ENCODE measurements at places on chromosomes 7 and 10.
A peak's percentile ranks its signal among the peaks of the same experiment; 100 is the strongest.

- peak; percentile 7 for DNase-seq
Observed at GRCh38 chr7:44449584-44449928, 40.9 kb downstream of the NUDCD3 start.

- no peak for DNase-seq
Observed at GRCh38 chr10:132355297-132355696, 23.3 kb downstream of the LRRC27 start.

DNA sequence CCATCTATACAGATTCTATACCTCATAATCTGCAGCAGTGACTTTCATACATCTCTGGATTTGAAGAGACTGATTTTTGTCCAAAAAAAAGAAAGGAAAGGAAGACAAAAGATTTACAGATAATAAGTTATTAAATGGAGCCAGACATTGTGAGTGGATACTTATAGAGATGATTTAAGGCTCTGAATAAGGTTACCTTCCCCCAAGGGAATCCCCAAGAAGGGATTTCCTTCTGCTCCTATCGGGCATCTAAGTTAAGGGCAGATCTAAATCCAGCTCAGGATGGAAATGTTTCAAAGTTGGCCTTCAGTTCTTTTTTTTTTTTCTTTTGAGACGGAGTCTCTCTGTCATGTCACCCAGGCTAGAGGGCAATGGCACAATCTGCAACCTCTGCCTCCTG lies 97.6 kb downstream of the ST8SIA6 start:
- no peak for DNase-seq

- DNase-seq = no peak
Observed at GRCh38 chr10:1661416-1661815, 75.9 kb downstream of the ADARB2 start.

DNA sequence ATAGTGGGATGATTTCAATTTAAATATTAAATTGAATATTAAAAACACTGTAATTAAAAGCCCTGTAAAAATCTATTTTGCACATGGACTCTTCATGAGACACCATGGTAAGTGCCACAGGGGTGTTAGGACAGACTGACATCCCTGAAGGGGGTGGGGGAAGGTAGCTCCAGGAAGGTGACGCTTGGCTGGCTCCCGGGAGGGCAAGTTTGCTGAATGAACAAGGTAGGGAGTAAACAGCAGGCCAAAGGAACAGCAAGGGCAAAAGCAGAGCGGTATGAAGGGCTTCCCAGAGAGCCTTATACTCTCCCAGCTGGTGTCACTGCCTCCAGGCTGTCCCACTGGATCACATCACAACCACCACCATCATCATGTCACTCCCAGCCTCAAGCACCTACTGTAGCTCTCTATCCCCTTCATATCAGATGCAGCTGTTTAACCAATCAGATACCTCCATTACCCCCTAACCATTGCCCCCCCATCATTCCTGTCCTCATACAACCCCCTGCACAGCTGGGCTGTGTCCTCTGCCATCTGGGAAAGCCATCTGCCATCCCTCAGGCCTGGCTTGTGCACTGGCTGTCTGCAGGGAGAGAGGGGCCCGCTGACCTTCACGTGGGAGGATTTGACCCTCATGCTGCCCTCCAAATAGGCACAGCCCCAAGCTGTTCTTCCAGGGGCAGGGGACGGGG lies 19.5 kb downstream of the HSPA12A start:
- no peak for DNase-seq

DNA sequence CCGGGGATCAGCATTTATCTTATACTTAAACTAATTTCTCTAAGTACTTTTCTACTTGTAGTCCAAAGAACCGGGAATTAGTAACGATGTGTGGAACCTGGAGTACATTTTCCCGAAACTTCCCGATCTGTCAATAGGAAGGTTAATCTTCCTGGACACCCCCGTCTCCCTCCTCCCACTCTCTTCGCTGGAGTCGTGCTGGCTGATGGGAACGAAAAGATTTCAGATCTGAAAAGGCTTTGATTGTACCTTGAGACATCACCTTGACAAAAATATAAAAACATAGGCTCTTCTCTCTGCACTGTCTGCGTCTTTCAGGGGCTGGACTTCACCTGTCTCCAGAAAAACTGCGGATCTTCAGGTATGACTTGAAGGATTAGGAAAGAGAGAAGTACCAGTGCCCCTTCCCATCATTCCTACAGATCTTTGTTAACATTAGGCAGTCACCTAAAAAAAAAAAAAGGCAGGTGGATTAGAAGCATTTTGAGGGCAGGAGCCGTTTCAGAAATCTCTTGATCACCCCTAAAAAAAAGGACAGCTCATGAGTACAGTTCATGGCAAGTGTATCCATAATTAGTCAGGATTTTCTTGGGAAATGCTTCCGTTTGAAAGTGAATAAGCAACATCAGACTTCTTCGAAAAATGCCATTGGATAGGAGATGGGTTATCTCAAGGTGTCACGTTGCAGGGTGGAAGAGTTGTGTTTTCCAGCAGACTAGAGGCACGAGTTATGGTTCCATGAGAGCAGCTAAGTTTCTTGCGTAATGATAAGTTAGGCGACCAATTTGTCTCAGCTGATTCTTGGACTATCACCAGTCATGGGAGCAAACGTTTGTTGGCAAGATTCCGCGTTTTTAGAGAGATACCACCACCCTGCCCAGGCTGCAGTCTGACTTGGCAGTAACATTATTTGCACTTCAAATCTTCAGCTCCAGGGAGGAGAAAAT lies 7.8 kb upstream of the BAMBI start:
- no peak for DNase-seq

DNA sequence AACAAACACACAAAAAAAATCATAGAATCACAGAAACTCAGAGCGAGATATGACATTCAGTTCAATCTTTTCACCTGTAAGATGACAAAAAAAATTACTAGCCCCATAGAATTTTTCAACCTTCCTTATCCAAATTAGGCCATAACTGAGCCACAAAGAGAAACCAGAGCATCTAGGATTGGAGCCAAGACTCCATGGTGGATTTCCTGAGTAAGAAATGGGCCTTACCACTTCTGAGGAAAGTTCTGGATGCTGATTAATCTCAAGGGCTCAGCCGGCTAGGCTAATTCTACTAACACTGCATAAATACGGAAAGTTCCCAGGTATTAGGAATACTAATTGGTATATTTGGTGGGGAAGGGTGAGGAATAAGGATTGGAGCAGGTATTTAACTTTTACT lies 16.8 kb downstream of the LIPM start:
- no peak for DNase-seq

GRCh38 chr10:70549962-70550458 lies 52.5 kb downstream of the PRF1 start:
- DNase-seq = no peak
